ENCODE measurements at places on chromosomes 12 and 14.

DNA sequence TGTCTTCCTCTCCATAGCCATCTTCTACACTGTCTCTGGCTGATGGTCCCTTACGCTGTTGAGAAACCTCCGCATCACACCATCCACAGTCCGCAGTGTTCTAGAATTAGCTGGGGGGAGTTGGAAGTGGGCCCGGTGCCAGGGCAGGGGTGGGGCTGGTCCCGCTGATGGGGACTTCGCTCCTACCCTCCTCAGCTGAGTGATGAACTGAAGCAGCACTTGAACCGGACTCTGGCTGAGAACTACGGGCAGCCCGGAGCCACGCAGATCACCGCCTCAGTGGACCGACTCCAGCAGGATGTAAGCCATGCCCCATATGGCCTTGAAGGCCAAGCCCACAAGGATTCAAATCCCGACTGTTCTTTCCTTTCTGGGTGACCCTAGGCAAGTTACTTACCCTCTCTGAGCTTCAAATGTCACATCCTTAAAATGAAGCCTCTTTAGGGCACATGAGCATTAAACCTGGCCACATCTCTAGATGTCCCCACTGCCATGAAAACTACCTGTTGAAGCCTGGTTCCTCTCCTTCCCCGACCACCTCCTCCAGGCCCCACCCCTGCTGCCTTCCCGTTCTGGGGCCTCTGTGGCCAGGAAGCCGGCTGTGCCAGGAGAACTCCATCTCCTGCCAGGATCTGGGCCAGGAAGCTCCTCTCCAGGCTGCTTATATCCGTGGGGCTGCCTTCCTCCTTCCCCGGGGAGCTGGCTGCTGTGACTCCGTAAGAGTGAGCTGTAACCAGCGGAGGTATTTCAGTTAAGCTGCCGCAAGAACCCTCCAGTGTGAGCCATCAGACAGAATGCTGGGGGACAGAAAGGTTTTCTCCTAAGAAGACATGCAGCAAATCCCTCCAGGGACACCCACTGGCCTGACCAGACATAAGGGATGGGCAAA lies 53.1 kb downstream of the TSPAN11 start:
- DNase-seq, result no peak

- no peak for DNase-seq
Measured at GRCh38 chr14:28707814-28708213, 58.8 kb upstream of the FOXG1 start.

DNA sequence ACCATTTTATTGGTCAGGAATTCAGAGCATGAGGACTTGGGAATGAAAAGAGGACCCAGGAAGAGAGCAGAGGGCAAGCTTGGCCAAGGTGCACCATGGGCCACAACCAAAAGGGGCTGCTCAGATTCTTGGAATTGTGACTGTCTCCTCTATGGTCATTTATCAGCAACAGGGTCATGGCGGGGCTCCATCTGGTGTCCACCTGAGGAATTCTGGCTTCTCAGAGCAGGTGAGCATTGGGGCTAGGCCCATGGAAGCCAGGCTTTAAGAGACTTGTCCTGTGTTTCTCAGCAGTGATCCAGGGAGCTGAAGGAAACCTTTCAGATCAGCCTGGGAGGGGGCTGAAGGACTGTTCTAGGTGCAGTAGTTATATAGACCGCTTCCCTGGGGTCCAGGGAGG lies 2.6 kb upstream of the RIN3 start:
- DNase-seq, result no peak

- DNase-seq, result no peak
Measured at GRCh38 chr14:81247271-81247766, 26.6 kb upstream of the GTF2A1 start.

- DNase-seq, result no peak
Measured at GRCh38 chr12:46452061-46452615, 79.6 kb upstream of the SLC38A2 start.

- DNase-seq, result no peak
Measured at GRCh38 chr14:83520837-83521236, 1987.2 kb upstream of the SEL1L start.

GRCh38 chr12:64583771-64584421 lies 26.4 kb upstream of the RASSF3 start:
- DNase-seq, result no peak

DNA sequence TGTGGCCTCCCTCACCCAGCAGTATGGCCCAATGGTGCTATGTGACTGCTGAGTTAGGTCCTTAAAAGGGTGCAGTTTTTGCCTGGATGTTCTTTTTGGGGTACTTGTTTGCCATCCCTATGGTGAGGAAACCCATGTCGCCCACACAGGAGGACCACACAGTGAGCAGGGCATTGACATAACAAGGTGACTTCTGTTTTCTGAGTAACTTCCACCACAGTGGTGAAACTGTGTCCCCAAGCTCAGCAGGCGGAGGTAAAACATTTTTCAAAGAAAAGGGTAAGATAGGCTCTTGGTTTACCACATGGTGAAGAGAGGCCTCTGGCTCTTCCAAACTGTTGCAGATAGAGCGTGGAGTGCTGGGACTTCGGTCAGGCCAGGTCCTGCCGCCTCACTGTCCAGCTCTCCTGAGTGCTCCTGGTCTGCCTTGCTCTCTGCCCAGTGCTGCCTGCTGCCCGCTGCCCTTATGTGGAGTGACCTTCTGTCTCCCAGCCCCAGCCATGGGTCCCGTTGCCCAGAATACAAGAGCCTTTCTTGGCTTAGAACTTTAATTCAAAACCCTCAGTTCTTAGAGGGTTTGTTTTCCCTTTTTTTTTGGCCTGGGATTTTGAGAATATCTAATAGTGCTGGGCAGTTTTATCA lies 54.0 kb downstream of the TRAF3 start:
- DNase-seq, result no peak

GRCh38 chr12:85191-85666 lies 18.7 kb downstream of the IQSEC3 start:
- DNase-seq, result no peak

DNA sequence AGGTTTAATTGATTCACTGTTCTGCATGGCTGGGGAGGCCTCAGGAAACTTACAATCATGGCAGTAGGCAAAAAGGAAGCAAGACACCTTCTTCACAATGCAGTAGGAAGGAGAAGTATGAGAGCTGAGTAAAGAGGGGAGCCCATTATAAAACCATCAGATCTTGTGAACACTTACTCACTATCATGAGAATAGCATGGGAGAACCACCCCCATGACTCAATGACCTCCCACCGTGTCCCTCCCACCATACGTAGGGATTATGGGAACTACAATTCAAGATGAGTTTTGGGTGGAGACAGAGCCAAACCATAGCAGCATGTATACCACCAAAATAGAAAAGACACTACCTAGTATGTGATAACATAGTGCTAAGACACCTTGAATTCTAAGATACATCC lies 2.9 kb upstream of the HMGA2 start:
- no peak for DNase-seq

DNA sequence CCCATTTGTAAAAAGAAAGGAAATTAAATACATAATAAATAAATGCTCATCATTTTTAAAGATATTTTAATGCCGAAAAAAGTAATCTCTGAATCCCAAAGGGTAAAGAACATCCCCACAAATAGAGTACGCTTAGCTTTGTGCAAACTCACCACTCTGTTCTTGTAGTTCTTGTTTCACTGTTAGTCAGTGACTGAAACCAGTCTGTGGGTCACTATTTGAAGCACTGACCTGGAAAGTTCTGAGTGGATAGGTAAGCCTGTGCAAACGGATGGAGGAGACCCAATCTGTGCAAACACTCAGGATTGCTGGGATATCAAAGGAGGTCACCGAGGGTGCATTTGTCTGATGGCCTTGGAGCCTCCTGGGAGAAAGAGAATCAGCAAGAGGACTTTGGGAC lies 68.1 kb upstream of the TSPAN11 start:
- DNase-seq, result no peak

DNA sequence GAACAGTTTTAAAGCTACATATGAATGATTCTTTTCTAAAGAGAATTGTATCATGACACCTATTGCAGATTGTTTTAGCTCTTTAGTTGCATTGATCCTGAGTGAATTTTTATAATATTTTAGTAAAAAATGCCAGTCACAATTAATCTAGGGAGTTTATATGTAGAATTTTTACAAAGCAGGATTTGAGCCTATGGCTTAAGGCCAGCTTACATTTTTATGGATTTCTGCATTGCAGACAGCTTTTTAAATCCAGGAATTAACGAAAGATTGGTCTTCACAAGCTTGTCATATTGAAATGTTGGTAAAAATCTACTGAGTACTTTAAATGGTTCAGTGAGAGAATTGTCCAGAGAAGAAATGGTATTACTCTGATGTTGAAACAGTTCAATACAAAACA lies 358.0 kb downstream of the TMTC2 start:
- no peak for DNase-seq

- DNase-seq, result no peak
Measured at GRCh38 chr14:105282098-105282725, 18.6 kb downstream of the BRF1 start.

- DNase-seq, result peak; percentile 60
Measured at GRCh38 chr14:78164226-78164853, 5.8 kb upstream of the NRXN3 start.

DNA sequence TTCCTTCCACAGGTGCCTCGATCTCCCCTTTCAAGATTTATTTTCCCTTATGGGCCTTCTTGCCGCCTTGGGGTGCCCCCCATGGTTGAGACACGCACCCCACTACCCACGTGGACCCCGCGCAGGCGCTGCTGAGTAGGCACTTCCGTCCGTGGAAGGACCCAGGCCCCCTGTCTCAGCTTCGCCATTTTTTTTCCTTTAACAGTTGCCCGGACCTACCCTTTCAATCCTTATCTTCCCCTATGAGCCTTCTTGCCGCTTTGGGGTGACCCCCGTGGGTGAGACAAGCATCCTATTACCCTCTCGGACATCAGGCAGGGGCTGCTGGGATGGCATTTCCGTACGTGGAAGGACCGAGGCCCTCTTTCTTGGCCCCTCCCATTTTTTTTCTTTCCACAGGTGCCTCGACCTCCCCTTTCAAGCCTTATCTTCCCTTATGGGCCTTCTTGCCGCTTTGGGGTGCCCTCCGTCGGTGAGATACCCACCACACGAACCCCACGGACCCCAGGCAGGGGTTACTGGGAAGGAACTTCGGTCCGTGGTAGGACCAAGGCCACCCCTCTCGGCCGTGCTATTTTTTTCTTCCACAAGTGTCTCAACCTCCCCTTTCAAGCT lies 268.2 kb downstream of the ALG10 start:
- DNase-seq, result no peak

GRCh38 chr12:48061938-48062719 lies 43.8 kb downstream of the SENP1 start:
- peak; percentile 11 for DNase-seq

DNA sequence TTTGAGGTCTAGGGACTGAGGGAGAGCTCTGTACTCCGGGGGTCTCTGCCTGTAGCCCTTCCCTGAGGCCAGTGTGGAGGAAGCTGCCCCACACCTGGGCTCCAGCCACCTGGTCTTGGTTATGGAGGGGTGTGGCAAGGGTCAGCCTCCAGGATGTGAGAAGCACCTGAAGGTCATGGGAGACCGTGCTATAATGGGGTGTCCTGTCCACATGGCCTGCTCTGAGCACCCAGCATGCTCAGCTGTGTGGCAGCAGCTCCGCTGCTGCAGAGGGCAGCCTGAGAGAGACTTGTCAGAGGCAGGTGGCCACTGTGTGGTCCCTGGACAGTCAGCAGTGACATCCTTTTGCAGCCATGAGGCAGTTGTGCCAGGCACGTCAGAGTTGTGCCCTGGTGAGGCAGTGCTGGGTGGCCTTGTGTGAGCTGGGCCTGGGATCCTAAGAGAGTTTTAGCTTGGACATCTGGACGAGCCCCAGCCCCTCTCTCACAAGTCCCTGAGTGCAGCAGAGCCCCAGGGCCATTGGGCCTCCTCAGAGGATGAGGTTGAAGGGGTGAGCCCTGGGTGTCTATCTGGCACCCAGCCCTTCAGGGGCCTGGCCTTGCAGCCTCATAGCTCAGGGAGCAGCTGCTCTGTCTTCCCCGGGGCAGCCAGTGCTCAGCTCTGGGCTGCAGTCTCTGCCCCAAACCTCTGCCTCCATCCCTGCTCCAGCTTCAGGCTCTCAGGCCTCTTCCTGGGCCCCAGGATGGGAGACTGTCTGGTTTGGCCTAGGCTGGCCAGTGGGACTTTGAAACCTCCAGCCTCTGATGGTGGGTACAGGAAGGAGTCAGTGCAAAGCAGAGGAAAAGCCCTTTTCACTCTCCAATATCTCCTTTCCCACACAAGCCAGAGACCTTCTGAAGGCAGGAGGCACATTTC lies 7.4 kb upstream of the ATG101 start:
- DNase-seq, result no peak

DNA sequence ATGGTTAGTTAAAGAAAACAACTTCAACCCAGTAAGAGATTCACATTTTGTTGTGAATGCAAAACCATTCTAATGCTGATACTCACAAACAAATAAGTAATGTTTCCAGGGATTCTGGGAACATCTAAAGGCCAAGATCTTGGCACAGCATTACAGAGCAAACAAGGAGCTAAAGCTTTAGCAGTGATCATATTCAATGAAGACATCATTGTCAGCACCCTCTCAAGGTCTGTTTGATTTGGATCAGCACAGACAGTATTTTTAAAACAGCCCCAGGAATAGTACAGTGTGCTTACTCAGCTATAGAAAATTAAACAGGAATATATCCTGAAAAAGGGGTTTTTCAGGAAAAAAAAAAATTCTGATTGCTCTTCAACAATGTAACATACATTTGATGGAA lies 71.4 kb downstream of the TMEM260 start:
- DNase-seq, result no peak

DNA sequence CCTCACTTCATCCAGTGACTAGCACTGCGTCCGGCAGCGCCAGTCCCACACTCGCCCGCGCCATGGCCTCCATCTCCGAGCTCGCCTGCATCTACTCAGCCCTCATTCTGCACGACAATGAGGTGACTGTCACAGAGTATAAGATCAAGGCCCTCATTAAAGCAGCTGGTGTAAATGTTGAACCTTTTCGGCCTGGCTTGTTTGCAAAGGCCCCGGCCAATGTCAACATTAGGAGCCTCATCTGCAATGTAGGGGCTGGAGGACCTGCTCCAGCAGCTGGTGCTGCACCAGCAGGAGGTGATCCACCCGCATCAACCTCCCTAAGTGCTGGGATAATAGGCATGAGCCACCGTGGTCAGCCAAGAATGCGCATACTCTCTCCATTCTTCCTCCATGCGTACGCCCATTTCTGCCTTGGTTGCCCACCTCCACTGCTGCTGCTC lies 59.9 kb downstream of the IRF2BPL start:
- no peak for DNase-seq

- DNase-seq, result no peak
Measured at GRCh38 chr14:89194376-89194775, 222.7 kb downstream of the FOXN3 start.

DNA sequence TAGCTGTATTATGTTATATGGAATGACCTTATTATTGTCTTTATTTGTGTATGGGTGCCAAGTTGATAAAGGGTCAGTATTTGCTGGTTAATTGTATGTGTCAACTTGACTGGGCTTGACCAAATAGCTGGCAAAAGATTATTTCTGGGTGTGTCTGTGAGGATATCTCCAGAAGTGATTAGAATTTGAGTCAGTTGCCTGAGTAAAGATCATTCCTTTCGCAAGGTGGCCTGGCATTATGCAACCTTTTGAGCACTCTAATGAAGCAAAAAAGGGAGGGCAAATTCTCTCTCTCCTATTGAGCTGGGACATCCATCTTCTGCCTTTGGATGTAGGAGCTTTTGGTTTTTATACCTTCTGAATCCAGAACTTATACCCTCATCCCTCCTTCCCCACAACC lies 82.2 kb downstream of the ATXN7L3B start:
- no peak for DNase-seq
